ENCODE measurements at places on chromosomes 1 and 21.

DNA sequence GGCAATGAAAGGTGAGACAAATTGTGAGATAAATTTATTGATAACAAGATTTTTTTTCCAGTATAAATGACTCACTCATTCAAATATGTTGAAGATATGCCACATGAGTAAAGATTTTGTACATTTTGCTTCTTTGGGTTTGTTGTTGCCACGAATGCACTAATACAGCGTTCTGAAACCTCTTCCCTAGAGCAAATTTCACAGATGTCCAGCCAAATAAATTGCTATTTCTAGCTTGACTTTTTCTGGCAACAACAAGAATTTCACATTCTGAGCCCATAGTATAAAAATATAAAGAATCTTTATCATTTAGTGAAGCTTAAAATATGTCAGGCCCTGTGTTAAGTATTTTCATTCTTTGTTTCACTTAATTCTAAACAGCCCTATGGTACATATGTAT, 114.5 kb upstream of the COL24A1 start:
- DNase-seq = no peak

DNA sequence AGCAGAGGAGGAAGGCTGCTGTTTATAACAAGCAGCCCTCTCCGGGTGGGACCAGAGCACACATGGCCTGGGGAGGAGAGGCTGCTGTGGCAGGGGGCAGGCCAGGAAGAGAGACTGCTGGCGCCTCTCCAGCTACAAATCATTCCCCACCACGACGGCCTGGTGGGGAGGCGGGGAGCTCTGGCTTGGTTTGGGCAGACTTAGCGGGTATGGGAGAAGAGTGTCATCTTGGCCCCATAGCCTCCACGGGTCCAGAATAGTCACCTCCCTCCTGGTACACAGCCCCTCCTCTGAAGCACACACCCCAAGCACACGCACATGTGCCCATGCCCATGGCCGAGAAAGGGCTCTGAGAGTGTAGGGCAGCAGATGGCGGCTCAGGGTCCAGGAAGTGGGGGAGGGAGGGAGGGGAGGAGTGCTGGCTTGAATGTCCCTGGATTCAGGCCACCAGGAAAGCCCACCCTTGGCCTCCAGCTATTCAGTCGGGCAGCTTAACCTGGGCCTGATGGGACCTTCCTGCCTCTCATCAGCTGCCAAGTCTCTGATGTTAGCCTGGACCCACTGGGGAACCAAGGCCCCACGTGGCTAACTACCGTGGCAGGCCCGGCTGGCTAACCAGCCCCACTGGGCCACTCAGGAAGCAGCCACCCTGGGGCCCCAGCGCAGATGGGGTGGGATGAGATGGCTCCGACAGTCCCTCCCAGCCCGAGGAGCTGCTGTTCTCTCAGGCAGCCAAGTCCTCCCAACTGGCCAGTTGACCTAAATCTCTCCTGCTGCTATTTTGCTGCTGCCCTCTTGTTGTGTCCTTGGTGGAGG, 10.9 kb downstream of the LRP8 start:
- no peak for DNase-seq

DNA sequence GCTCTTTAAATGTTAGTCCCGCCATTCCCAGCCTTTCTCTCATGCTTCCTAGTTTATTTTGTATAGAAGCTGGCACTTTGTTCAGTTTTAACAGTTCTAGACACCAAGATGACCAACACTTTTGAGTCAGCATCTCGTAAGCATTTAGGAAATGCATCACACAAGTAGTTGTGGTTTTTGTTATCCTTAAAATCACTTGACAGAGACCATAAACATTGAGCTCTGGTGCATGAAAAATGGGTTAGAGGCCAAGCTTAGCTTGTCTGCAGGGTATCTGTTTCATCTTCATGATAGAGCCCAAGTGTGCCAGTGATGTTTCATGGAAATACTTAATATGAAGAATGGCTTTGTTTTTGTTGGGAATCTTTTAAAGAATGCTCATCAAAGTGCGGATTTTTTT, 159.7 kb downstream of the DISP1 start:
- peak; percentile 59 for DNase-seq

DNA sequence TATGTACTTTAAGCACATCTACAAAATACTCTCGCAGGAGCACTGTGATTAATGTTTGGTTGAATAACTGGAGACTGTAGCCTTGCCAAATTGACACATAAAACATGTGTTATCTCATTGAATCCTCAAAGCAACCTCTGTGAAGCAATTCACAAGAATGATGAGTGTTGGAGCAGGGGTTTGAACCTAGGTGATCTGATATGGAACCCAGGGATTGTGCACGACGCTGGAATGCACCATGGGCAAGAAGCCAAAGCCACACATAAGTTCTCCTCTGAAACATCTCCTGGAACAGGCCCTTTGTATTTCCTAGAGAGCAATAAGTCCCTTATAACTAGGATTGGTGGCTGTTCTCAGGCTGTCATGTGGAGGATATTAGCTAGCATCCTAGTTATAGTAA, 124.6 kb upstream of the IVNS1ABP start:
- no peak for DNase-seq

- no peak for DNase-seq
Measured at GRCh38 chr21:42731264-42732032, 78.0 kb downstream of the PDE9A start.

DNA sequence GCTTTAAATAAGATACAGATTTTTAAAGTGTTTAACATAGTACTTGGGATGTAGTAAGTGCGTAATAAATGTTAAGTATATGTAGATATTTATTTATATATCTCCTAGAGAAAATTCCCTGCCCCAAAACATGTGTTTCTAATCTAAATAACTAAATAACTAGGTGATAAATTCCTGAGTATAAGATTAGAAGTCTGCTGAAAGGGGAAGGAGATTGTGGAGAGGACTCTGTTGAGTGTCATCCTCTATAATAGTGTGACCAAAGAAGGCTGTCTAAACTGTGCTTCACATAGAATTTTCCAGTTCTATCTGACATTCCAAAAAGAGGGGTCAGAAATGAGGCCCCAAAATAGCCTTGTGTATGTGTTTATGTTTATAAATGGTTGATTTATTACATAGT, 590.5 kb upstream of the ADAMTS5 start:
- DNase-seq = no peak

GRCh38 chr1:170518965-170519364, 13.0 kb upstream of the GORAB start:
- DNase-seq = no peak

GRCh38 chr21:45415188-45415942, 10.4 kb downstream of the COL18A1 start:
- no peak for DNase-seq

- no peak for DNase-seq
Measured at GRCh38 chr1:204480515-204480914, 14.1 kb downstream of the PIK3C2B start.

DNA sequence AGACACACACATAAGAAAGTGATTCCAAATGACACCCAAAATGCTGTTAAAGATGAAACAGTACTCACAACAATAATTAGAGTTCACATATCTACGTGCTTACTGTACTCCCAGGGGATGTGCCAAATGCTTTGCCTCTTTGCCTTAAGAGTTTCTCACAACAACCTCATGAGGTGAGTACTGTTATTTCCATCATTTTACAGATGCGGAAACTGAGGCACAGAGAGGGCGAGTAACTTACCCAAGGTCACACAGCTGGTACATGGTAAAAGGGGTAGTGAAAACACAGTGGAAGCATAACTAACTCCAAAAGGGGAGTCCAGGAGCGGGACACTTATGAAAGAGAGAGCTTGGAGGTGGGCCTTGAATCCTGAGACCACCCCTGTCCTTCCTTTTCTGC, 171.8 kb downstream of the ACTL8 start:
- no peak for DNase-seq

GRCh38 chr21:29238053-29238966, 60.4 kb upstream of the BACH1 start:
- DNase-seq = no peak

- DNase-seq = no peak
Measured at GRCh38 chr1:240784776-240785175, 172.8 kb upstream of the GREM2 start.

DNA sequence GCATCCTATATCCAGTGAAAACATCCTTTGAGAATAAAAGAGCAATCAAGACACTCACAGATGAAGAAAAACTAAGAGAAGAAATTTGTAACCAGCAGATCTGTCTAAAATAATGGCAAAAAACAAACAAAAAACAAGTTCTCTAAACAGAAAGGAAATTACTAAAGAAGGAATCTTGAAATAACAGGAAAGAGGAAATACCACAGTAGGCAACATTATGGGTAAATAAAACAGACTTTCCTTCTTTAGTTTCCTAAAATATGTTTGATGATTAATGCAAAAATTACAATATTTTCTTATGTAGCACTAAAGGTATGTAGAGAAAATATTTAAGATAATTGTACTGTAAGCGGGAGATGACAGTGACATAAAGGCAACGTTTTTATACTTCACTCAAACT, 23.5 kb downstream of the SLC19A1 start:
- no peak for DNase-seq

GRCh38 chr1:167136191-167136614, 42.3 kb downstream of the STYXL2 start:
- peak; percentile 63 for DNase-seq

- no peak for DNase-seq
Measured at GRCh38 chr1:206430031-206430983, 40.0 kb upstream of the IKBKE start.

DNA sequence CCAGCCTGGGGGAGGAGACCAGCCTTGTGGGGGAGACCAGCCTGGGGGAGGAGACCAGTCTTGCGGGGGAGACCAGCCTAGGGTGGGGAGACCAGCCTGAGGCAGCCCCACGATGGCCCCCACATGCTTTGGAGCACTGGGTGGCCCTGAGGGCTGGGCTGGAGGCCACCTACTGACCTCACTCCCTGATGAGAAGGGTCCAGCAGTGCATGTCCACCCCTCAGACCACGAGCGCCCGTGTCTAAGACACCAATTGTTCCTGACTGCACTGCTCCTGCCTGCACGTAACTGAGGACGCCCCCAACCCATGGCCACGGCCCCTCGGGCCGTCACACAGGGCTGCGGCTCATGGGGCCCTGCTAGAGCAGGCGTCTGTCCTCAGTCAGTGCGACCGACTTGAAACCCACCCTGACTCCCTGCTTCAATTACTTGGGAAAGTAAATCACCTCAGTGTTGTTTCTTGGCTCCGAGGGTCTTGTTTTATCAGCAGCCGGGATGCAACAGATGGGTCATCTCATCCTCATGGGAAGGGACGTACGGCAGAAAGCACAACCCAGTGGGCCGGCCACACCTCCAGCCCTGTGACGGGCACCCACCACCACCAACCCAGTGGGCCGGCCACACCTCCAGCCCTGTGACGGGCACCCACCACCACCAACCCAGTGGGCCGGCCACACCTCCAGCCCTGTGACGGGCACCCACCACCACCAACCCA, at the start of gene SPATC1L:
Gene SPATC1L (minus strand): TSS at position 550 of the 715 bp plus-strand sequence. CDS start 1,643 bp downstream, outside the sequence.
- DNase-seq = no peak

DNA sequence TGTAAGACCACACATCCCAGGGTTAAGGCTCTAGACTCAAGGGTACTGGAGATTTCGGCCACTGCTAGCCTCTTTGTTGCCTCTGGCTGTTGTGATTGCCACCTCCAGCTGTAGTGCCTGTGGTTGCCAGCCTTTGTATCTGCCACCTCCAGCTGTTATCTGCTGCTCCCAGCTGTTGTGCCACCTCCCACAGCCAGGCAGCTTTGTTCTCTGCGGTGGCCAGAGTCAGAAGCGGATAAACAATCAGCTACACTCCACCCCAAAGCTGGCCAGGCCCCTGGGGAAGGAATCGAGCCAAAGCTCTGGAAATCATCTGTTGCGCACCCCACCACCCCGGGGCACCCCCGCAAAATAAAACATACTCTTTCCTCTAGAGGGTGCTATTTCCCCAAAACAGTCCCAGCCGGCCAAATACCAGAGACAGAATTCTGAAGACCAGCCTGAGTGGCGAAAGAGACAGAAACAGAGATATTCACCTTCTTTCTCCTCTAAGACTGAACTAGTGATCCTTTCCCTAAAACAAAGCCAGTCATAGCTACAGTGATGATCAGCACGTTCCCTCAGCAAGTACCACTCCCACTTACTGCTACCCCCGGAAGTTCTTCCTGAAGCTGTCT, 14.8 kb upstream of the PIGM start:
- DNase-seq = no peak

GRCh38 chr1:43529206-43529731, 1.4 kb upstream of the PTPRF start:
- peak; percentile 84 for DNase-seq

- no peak for DNase-seq
Measured at GRCh38 chr1:204390751-204391466, 20.7 kb downstream of the PPP1R15B start.

- DNase-seq = no peak
Measured at GRCh38 chr1:241357366-241358340, 648 bp upstream of the RGS7 start.

DNA sequence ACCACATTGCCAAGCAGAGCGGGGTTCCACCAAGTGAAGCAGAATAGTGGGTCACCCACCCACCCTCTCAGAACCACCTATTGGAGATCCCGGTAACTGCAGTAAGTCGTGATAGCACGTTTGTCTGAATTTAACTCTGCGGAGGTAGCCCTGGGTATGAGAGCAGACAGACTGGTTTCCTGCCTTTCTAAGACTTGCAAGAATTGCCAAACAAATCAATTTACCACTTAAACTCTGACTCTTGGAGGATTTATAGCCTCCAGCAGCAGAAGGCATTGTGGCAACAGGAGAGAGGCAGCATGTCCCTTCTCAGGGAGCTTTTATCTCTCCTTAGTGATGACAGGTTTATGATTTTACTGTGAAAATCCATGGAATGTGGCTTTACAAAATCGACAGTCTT, 287.9 kb upstream of the FMN2 start:
- DNase-seq = no peak

GRCh38 chr1:105343317-105343716, 1593.6 kb downstream of the AMY1C start:
- DNase-seq = no peak

- DNase-seq = no peak
Measured at GRCh38 chr1:103326595-103326994, 198.9 kb upstream of the RNPC3 start.

- no peak for DNase-seq
Measured at GRCh38 chr1:6416295-6416656, 3.4 kb downstream of the HES2 start.

GRCh38 chr21:20971296-20971921, 26.8 kb upstream of the NCAM2 start:
- peak; percentile 3 for DNase-seq

- DNase-seq = no peak
Measured at GRCh38 chr1:19582318-19582717, 61.8 kb upstream of the NBL1 start.

All from HFF-Myc (cell line).